NCI-H774 (cell line): ENCODE measurements at places on chromosomes 12 and 14.

GRCh38 chr12:10562306-10562933 is 51.0 kb downstream of the MAGOHB start:
- peak; percentile 48 for DNase-seq

GRCh38 chr12:121085506-121086353 is 46.7 kb upstream of the OASL start:
- no peak for DNase-seq

GRCh38 chr12:42696406-42697149 is 107.0 kb upstream of the PRICKLE1 start:
- no peak for DNase-seq

GRCh38 chr14:105069522-105069870 is 4.3 kb upstream of the GPR132 start:
- no peak for DNase-seq

DNA sequence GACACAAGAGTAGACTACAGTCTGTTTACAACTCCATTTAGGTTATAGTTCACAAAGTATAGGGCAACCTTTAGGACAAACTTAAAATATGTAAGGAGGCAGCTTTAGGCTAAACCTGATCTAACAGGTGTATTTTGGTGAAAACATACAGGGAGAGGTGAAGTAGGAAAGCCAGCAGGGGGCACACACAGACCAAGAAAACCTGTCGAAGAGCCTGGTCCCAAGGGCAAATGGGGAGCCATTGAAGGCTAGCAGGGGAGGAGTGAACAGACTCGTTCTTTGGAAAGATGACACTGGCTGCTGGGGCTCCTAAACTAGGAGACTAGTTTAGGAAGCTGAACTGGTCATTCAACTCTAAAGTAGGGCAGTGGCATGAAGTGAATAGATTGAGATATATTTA is 138.8 kb upstream of the WSCD2 start:
- DNase-seq = no peak

DNA sequence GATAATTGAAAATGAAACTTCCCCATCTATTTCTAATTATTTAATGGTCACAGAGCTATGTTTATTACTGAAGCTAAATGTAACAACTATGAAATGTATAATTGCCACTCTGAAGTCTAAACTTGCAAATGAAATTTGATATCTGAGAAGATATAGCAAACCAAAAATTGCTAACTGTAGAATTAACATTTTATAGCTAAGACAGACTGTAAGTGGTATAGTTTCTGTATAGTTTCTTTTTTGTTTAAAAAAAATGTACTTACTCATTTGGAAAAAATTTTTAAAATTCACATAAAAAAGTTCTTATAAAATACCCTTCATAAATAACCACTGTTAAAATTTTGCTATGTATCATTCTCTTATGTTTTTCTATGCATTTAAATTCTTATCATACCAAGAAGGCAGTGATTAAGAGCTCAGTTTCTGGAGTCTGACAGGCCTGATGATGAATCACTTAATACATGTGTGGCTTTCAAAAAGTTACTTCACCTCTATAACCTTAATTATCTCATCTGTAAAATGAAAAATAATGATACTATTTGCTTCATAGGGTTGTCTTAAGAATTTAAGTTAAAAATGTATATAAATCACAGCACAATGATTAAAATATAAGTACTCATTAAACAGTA is 214.7 kb upstream of the GARIN2 start:
- no peak for DNase-seq

- no peak for DNase-seq
Observed at GRCh38 chr12:114238808-114239207, 167.1 kb downstream of the TBX5 start.

DNA sequence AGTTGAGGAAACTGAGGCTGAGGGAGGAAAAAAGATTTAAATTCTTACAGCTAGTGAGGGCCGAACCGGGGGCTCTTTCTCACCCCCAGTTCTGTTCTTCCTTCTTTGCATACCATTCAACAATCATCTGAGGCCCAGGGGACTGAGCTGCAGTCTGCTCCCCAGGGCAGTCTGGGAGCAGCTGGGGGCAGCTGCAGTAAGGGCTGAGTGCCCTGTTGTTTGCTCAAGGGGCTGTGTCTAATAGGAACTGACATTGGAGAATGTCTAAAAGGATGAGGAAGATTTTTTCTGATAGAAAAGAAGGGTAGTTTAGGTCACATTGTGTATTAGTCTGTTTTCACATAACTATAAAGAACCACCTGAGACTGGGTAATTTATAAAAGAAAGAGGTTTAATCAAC is 42.2 kb downstream of the SLC17A8 start:
- DNase-seq = no peak

GRCh38 chr12:58414398-58414871 is 473.1 kb downstream of the ATP23 start:
- no peak for DNase-seq

DNA sequence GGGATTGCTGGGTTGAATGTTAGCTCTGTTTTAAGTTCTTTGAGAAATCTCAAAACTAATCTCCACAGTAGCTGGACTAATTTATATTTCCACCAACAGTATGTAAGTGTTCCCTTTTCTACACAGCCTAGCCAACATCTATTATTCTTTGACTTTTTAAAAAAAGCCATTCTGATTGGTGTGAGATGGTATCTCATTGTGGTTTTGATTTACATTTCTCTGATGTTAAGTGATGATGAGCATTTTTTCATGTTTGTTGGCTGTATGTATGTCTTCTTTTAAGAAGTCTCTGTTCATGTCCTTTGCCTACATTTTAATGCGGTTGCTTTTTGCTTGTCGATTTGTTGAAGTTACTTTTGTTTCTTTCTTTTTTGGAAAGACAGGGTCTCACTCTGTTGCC is 301.1 kb upstream of the OR4E1 start:
- DNase-seq = no peak

DNA sequence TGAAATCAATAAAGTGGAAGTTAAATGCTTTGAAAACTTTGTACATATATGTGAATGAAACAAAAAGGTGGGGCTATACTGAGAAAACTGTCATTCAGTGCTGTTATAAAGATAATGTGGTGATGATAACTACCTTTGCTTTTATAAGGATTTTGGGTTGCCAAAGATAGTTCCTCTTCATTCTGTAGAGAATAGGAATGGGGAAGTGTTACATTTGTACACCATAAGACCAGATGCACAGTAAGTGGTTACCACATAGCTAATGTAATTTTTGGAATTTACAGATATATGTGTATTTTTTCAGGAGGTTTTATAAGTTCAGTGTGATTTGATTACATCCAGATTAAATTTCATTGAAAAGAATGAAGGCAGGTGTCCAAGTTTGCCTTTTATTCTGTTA is 18.1 kb downstream of the RAB21 start:
- DNase-seq = no peak

- DNase-seq = peak; percentile 40
Observed at GRCh38 chr12:50618864-50619609, 114.3 kb downstream of the DIP2B start.

- DNase-seq = no peak
Observed at GRCh38 chr12:56160193-56160763, 2.1 kb downstream of the MYL6 start.
